ENCODE measurements at places on chromosomes 3 and 15.

DNA sequence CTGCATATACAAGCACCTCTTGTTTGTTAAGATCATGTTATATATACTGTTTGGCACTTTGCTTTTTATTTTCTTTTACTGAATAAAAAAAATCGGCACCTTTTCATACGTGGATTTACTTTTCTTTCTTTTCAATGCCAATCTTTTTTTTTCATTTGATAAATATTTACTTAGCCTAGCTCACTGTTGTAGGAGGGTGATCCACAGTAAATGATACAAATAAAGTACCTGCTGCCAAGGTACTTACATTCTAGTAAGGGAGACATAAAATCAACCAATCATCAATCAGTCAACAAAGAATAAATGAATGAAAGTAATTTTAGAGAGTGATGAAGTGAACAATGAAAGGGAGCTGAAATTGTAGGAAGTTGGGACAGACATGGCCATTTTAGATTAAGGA, 18.3 kb downstream of the GNB5 start:
- DNase-seq = no peak

DNA sequence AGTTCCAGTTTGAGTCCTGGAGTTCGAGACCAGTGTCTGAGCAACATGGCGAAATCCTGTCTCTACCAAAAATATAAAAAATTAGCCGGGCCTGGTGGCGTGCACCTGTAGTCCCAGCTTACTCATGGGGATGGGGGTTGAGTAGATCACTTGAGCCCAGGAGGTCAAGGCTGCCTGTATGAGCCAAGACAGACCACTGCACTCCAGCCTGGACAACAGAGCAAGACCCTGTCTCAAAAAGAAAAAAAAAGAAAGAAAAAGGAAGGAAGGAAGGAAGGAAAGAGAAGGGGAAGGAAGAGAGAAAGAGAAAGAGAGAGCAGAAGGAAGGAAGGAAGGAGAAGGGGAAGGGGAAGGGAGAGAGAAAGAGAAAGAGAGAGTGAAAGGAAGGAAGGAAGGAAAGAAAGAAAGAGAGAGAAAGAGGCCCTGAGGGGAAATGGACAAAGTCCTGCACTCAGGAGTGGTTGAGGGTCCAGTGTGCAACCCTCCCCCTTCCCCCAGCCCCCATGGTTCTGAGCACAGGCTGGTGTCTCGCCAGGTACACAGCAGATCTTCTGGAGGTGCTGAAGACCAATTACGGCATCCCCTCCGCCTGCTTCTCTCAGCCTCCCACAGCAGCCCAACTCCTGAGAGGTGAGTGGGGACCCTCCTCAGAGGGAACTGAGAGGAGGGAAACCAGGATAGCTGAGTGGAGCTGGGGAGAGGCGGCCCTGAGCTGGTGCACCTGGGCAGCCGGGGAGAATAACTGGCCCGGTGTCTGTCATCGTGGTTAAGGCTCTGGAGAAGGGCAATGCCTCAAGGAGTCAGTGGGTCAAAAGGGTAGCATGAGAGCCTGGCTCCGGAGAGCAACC, 1.2 kb downstream of the SLC51A start:
- DNase-seq = no peak

DNA sequence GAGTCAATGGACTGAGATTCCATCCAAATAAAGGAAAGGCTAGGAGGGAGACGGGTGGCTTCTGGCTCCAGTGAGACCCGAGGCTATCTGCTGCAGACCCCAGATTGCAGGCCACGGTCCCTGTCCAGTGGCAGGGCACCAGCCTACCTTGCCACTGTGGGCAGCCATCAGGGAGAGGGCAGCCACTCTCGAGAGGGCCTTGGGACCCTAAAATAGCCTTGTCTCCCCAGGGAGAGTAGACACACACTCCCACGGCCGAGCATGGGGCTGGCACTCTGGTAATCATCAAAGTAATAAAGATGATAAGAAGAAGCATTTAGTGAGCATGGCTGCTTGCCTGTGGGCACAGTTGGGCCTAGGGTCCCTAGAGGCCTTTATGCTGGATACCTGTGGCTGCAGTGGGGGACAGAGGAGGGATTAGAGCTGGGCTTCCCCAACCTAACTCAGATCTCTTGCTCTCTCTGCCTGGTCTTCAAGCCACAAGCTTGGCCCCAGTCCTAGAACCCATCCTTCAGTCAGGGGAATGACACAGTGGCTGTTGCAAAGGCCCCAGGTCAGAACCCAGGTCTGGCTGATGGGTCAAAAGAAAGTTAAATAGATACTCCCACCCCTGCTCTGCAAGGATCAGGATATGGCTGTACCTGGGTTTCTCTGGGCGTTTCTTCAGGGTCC, 9.2 kb upstream of the VIPR1 start:
- DNase-seq = no peak

GRCh38 chr15:92656089-92656488, 514 bp upstream of the FAM174B start:
- DNase-seq = no peak

DNA sequence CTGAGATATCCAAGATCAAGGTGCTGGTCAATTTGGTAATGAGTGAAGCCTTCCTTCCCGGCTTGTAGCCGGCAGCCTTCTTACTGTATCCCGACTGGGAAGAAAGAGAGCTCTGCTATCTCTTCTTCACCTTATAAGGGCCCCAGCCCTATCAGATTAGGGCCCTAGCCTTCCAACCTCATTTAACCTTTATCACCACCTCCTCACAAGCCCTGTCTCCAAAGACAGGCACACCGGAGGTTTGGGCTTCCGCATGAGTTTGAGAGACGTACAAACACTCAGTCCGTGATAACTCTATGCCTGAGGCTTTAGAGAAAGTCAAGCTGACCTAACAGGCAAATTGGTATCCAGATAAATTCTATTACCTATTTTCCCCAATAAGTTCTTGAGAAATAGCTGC, 243.9 kb downstream of the OPA1 start:
- no peak for DNase-seq

DNA sequence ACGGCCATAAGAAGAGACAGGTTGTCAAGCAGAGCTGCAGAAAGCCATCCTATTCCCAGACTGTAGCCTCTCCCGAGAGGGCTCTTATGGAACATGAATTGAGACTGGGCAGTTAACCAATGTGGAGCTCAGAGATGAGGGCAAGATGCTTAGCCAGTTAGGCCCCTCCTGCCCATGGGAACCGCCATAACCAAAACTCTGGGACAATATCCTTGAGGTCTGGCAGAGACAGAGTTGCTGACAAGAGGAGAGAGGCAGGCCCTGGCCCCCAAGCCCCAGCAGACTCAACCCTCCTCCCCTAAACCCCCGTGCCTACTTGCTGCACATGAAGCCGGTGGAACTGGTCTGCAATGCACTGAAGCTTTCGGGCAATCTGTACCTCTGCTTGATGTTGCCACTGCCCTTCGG, 4.8 kb downstream of the BMF start:
- peak; percentile 17 for DNase-seq

DNA sequence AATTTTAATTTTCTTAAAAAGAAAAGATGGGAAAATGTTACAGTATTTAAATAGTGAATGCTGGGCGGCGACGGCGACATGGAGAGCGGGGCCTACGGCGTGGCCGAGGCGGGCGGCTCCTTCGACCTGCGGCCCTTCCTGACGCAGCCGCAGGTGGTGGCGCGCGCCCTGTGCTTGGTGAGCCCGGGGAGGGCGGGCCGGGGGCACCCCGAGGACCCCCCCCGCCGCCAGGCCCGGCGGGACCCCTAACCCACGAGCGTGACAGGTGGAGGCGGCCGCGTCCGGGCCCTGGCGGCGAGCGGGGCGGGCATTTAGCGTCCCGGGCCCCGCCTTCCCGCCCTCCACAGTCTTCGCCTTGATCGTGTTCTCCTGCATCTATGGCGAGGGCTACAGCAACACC, 38.4 kb upstream of the GOLGA8J start:
- DNase-seq = no peak

DNA sequence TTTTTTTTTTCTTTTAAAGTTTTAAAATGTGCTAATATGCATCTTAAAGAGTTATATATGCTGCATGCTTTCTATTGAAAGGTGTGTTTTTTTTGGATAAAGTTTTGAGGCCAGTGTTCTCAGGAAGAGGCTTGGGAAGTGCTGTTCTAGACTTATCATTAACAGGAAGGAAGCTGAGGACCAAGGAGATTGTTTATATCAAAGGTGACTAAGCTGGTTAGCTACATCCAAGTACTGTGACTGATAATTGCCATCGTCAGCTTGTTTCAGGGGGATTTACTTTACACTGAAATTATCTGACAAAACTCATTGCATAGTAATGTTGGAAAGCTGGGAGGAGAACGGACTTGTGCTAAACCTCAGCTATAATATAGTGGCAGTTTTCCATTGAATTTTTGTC, 36.3 kb upstream of the UTS2B start:
- DNase-seq = no peak

DNA sequence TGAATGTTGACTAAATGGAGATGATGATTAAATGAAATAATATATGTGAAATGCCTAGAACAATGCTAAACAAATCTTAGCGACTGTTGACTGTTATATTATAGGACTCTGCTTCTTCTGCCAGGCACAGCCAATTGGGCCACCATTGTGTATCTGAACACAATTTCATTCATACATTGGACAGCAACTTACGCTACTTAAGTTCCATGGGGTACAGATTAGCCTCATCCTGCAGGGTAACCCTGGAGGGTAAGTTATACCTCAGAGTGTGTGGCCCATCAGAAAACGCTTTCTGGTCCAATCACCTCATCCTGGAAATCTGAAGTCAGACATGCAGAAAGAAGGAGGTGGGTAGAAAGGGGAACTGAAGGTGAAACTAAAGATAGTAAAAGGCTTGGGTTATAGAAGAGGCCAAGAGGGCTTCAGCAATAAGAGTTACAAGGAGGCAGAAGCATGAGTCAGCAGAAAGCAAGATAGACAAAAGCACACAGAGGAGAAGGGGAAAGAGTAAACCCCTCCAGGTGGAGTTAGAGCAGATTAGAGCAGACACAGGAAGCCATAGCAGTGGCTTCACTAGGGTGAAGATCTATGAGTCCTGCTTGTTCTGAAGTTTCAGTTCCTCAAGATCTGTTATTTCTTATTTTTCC, 119.3 kb upstream of the SLC24A5 start:
- DNase-seq = no peak

GRCh38 chr3:125213946-125214542, 1.5 kb upstream of the SLC12A8 start:
- DNase-seq = no peak

- DNase-seq = no peak
Measured at GRCh38 chr3:178480795-178481194, 55.4 kb upstream of the KCNMB2 start.

DNA sequence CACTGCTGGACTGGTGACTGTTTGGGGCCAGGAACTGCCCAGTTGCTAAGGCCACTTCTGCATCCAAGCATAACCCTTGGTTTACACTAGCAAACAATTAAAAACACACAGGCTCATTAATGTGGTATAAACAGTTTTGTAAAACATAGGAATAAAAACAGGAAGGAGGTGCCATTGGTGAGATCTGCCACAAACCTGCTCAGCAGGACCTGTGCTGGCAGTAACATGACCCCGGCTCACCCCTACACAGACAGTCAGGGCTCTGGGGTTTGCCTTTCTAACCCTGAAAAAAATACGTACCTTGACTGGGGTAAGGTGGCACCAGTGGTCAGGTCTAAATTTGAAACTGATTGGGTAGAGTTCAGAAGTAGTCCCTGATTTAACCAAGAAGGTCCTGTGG, 76.2 kb downstream of the ATP1B3 start:
- no peak for DNase-seq

- no peak for DNase-seq
Measured at GRCh38 chr3:53776494-53777101, 69.6 kb downstream of the CHDH start.

GRCh38 chr3:196232154-196232881, 16.0 kb downstream of the SLC51A start:
- DNase-seq = no peak

DNA sequence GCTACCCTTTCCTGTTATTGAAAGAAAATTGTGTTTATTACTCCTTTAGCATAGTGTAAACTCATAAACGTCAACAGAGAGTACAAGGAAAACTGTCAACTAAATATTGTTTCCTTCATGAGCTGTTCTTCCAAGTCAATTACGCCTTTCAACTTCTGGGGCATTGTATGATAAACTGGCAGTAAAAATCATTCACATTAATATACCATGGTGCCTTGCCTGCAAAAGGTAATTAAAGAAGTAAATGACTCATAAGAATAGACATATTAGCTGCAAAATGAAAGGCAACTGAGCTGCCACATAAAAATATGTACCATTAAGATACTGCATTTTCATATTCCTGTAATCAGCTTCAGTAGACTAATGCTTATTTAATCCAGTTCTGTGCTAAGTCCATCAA, 447.3 kb downstream of the FOXP1 start:
- no peak for DNase-seq

- DNase-seq = no peak
Measured at GRCh38 chr3:112399064-112399463, 66.1 kb downstream of the CD200 start.

DNA sequence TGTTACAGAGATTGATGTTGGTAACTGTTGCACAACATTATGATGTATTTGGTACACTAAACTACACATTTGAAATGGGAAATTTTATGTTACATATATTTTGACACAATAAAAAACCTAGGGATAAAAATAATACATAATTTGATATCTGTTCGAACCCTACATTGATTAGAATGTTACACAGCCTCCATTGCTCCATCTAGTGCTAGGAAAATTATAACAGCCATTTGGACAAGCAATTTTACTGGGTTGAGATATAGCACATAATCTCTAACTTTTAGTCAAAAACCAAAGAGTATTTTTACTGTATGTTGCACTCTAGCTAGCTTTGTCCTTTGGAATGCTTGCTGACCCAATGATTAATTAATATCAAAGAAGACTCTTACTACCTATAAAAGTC, 108.1 kb downstream of the LSAMP start:
- DNase-seq = no peak

Data from NCI-H1092 (cell line).